ENCODE measurements at places on chromosomes 12 and 14. TPM values are rescaled to one million over a fixed set of nuclear protein-coding genes. Genes with fewer than 3 reads are reported as not detected.

Gene TBC1D30
- 3.7 TPM for polyA plus RNA-seq

DNA sequence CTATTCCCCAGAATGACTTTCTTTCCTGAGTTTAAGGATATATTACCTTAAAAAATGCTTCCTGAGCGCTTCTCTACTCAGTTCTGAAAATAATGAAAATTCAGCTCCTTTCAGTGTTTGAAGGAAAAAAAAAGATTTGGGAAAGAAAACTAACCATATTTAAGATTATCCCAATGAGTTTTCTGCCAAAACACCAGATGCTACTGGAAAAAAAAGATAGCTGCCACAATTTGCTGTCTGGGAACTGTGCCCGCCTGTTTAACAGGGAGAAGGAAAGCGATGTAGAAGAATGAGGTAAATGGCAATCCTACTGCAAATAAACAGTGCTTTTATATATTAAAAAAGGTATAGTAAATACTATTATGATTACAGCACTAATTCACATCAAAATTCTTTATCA lies 367.6 kb upstream of the PRICKLE1 start:
- H3K27ac ChIP-seq = no peak overlapping the region
- no peak for DNase-seq
- no peak overlapping the region for H3K4me3 ChIP-seq
- no peaks in the 10 kb centered on the region for H3K27me3 ChIP-seq

GRCh38 chr12:30296486-30296885 lies 399.2 kb downstream of the IPO8 start:
- no peak for DNase-seq
- H3K36me3 ChIP-seq = no peaks in the 10 kb centered on the region
- no peaks in the 10 kb centered on the region for H3K4me1 ChIP-seq
- H3K4me3 ChIP-seq = no peak overlapping the region
- H3K27ac ChIP-seq = no peak overlapping the region

Gene MYF6
- polyA plus RNA-seq = not detected

GRCh38 chr12:100579844-100580243 lies 6.4 kb downstream of the GAS2L3 start:
- no peaks in the 10 kb centered on the region for H3K27me3 ChIP-seq
- no peak overlapping the region for H3K4me3 ChIP-seq
- DNase-seq = no peak
- no peak overlapping the region for H3K27ac ChIP-seq
- H3K4me1 ChIP-seq = no peaks in the 10 kb centered on the region

- H3K4me3 ChIP-seq = no peak overlapping the region
- no peaks in the 10 kb centered on the region for H3K36me3 ChIP-seq
- no peaks in the 10 kb centered on the region for H3K27me3 ChIP-seq
- H3K4me1 ChIP-seq = no peaks in the 10 kb centered on the region
Measured at GRCh38 chr12:41277946-41278267, 89.8 kb downstream of the PDZRN4 start.

- peak; percentile 69 for DNase-seq
- no peaks in the 10 kb centered on the region for H3K36me3 ChIP-seq
- H3K27me3 ChIP-seq = no peaks in the 10 kb centered on the region
- H3K4me1 ChIP-seq = peaks cover 11% of the 10 kb centered on the region
- H3K27ac ChIP-seq = peak overlapping the region; percentile 34
Measured at GRCh38 chr14:74973003-74973653, 17.7 kb upstream of the PGF start.

DNA sequence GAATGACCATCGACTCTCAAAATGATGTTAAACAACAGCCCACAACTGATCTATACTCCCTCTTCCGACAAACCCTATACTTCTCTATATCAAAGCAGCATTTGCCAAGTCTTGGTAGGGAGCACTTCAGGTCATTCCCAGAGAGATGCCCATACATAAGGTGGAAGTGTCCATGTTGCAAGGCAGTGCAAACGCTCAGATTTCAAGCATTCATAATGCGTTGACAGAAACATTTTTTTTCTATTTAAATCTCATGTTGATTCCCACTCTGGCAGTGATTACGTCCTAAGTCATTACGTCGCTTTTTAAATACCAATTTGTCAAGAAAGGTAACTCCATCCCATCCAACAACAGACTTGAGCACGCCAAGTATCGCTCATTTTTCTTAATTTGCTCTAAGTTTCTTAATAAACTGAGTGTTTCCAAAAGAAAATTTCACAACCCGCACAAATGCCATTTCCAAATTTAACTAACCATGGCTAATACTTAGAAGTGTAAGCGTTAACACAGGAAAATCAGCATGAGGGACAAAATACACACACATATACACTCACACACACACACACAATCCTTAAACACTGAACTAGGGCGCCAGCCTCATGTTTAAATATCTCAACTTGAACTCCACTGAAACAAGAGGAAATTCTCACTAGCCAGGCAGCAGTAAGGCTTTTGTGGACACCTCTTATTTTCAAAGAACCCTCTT lies 1.1 kb downstream of the GXYLT1 start:
- peak overlapping the region; percentile 67 for H3K4me3 ChIP-seq
- H3K36me3 ChIP-seq = no peaks in the 10 kb centered on the region
- no peak for DNase-seq
- H3K4me1 ChIP-seq = peaks cover 29% of the 10 kb centered on the region

DNA sequence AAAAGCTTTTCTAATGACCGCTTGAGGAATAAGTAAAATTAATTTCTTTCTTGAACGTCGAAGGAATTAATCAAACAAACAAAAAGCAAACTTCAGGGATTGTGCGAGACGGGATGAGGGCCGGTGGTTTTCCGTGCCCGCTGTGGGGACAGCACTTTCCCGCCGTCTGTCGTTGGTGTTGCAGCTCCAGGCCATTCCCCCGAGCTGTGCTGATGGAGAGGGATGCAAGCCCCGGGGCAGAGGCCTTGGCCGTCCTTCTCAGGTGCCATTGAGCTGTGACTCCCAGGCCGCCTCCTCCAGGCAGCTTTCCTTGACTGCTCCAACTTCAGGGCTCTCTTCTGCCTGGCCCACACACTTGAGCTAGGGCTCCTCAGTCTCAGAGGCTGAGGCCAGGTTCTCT lies 109.0 kb upstream of the C14orf180 start:
- no peak for DNase-seq
- no peak overlapping the region for H3K27ac ChIP-seq
- no peaks in the 10 kb centered on the region for H3K27me3 ChIP-seq
- no peaks in the 10 kb centered on the region for H3K36me3 ChIP-seq
- H3K4me1 ChIP-seq = no peaks in the 10 kb centered on the region

DNA sequence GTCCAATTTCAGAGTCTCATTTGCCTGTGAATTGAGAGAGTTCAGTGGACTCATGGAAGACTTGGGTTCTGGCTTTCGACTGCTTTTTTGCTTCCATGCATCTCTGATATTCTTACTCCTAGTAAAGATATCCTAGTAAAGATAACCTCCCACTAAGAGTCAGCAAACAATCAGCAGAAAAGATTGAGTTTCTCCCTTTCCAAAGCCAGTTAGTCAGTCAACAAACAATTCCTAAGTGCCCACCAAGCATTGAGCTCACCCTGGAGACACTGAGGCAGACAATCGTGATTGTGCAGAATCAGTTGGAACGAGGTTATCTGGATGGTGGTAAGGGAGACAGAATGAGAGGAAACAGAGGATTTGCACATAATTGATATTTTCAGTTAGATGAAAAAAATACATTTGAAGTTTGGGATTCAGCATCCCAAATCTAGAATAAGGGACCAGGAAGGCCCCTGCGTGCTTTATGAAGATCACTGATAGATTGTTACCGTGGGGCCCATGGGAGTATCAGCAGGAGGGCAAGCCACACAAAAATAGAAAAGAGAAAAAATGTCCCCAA lies 99.7 kb upstream of the SLC38A2 start:
- H3K36me3 ChIP-seq = no peaks in the 10 kb centered on the region
- no peak for DNase-seq
- H3K27me3 ChIP-seq = no peaks in the 10 kb centered on the region
- H3K4me1 ChIP-seq = peaks cover 29% of the 10 kb centered on the region
- no peak overlapping the region for H3K4me3 ChIP-seq

DNA sequence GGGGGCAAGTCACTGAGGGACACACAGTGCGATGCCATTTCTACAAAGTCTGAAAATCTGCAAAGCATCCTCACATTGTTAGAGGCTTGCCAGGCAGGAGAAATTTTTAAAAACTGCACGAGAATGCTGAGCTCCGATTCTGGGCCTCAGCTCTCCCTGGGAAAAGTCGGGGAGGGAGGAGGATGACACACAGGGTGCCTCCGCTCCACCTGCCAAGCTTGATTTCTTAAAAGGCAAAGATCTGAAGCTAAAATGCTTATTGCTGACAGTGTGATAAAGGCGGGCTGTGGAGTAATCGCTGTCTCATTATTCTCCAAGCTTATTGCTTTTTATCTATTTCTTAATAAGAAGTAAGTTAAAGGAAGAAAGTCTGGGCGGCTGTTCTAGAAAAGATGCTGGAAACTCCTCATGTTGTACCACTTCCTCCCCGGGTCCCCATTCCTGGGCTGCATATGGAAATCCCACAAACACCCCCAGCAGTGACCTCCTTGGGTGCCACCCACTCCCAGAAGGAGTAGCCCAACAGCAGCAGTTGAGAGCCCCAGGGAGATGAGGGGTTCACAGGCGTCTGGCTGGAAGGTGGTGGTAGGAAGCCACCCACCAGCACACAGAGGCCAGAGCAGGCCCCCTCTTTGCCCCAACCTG lies 55.0 kb downstream of the CCDC85C start:
- no peak for DNase-seq
- no peaks in the 10 kb centered on the region for H3K36me3 ChIP-seq
- peaks cover 64% of the 10 kb centered on the region for H3K4me1 ChIP-seq
- H3K4me3 ChIP-seq = no peak overlapping the region
- H3K27me3 ChIP-seq = no peaks in the 10 kb centered on the region

DNA sequence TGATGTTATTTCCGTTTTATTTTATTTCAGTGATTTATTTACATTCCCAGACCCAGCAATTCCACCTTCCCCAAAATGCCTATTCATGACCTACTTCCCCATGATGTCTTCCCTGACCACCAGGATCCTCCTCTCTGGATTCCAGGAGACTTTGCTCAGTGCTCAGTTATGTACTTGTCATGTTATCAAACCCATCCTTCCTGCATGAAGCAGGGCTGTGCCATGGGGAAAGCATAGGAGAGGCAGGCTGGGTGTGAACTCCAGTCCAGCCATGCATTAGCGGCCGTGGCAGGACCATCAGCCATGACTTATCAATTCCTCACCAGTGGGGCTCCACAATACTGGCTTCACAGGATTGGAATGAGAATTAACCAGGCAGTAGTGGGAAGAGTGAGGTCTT lies 57.8 kb downstream of the B4GALNT3 start:
- DNase-seq = no peak
- no peak overlapping the region for H3K4me3 ChIP-seq
- no peaks in the 10 kb centered on the region for H3K36me3 ChIP-seq
- H3K27me3 ChIP-seq = no peaks in the 10 kb centered on the region

DNA sequence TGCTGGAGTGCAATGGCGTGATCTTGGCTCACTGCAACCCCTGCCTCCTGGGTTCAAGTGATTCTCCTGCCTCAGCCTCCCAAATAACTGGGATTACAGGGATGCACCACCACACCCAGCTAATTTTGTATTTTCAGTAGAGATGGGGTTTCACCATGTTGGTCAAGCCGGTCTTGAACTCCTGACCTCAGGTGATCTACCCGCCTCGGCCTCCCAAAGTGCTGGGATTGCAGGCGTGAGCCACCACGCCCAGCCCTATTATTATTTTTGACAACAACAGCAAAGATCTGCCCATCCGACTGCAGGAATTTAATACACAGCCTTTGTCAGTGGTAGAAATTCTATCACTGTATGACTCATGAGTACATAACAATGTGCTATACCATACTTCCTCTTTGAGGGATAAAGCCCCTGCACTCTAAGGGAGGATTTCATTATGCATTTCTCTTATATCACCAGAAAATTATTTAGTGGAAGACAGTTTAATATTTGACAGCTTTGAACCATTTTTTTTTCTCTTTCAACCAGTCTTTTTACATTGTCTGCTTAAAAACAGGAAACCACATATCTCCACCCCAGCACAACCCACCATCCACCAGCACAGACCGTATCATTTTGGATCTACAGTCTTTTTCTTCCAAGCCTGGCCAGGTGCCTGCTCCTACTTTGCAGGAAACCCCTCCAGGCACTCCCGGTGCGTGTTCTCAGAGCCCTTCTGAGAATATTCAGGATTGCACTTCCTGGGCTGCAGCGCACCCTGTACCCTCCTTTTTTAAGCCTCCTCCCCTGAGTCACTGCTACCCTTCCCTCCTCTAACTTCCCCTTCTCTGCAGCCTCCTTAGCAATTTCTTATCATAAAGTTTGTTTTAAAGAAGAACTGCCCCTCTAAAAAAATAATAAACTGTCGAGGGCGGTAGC lies 594 bp downstream of the ARHGDIB start:
- no peak overlapping the region for H3K4me3 ChIP-seq
- peak overlapping the region; percentile 76 for H3K27ac ChIP-seq
- DNase-seq = no peak
- H3K36me3 ChIP-seq = no peaks in the 10 kb centered on the region
- no peaks in the 10 kb centered on the region for H3K27me3 ChIP-seq
- H3K4me1 ChIP-seq = peaks cover 18% of the 10 kb centered on the region
